Neural crest cell (in vitro differentiated cells): ENCODE measurements at places on chromosomes 7 and 10. TPM values are rescaled to one million over a fixed set of nuclear protein-coding genes. Genes with fewer than 3 reads are reported as not detected.
A peak's percentile ranks its signal among the peaks of the same experiment; 100 is the strongest.

- H3K27ac ChIP-seq: no peak overlapping the region
- DNase-seq: no peak
- H3K27me3 ChIP-seq: no peaks in the 10 kb centered on the region
- no peaks in the 10 kb centered on the region for H3K36me3 ChIP-seq
- H3K4me1 ChIP-seq: peaks cover 31% of the 10 kb centered on the region
Measured at GRCh38 chr7:69744026-69744425, 145.8 kb downstream of the AUTS2 start.

- H3K4me1 ChIP-seq: peaks cover 4% of the 10 kb centered on the region
- peaks cover 14% of the 10 kb centered on the region for H3K27me3 ChIP-seq
- H3K27ac ChIP-seq: no peak overlapping the region
- DNase-seq: no peak
- no peaks in the 10 kb centered on the region for H3K36me3 ChIP-seq
- H3K4me3 ChIP-seq: no peak overlapping the region
Measured at GRCh38 chr7:103811997-103812396, 177.5 kb downstream of the RELN start.

- no peak overlapping the region for H3K4me3 ChIP-seq
- peak overlapping the region; percentile 52 for H3K27ac ChIP-seq
- H3K36me3 ChIP-seq: no peaks in the 10 kb centered on the region
- DNase-seq: no peak
- H3K27me3 ChIP-seq: peaks cover 22% of the 10 kb centered on the region
Measured at GRCh38 chr7:26534649-26535482, 243.2 kb downstream of the SNX10 start.

DNA sequence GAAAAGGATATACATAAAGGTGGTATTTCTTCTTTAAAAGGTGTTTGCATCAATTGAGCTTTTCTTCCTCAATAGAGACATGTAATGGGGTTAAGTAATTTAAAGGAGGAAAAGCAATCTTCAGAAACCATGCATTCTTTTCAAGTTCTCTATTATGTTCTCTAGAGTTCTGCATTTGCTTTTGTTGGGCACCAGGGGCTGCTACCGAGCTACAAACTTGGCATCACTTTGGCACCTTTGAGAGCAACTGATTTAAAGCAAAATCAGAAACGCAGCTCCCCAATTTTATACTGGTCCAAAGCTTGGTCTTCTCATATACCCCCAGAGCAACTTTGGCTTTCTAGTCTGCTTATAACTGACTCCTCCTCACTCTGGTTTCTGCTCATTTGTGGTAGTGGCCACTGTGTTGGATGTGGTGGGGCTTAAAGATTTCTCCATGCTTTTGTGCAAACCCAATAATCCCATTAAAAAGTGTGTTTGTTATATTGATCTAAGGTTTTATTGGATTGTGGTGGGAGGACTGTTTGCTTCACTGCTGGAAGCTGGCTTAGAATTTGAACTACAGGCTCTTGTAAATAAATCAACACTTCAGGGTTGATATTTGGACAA is 712.1 kb downstream of the PHTF2 start:
- H3K4me3 ChIP-seq: no peak overlapping the region
- DNase-seq: peak; percentile 45
- no peaks in the 10 kb centered on the region for H3K36me3 ChIP-seq
- H3K27ac ChIP-seq: no peak overlapping the region

DNA sequence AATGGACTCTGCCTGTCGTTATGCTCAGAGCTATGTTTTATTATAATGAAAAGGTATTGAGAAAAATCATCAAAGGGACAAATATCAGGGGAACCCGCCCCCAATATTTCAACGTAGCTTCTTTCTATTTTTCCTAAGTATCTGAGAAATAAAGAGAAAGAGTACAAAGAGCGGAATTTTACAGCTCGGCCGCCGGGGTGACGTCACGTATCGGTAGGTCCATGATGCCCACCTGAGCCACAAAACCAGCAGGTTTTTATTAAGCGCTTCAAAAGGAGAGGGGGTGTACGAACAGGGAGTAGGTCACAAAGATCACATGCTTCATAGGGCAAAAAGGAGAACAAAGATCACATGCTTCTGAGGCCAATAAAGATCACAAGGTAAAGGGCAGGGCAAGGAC is 281.6 kb upstream of the POM121L12 start:
- H3K36me3 ChIP-seq: no peaks in the 10 kb centered on the region
- DNase-seq: no peak
- H3K4me1 ChIP-seq: no peaks in the 10 kb centered on the region
- H3K27me3 ChIP-seq: no peaks in the 10 kb centered on the region

GRCh38 chr7:27080844-27081436 is 14.9 kb downstream of the HOXA1 start:
- no peak overlapping the region for H3K27ac ChIP-seq
- no peak for DNase-seq
- H3K36me3 ChIP-seq: no peaks in the 10 kb centered on the region
- H3K27me3 ChIP-seq: peaks cover 2% of the 10 kb centered on the region
- H3K4me3 ChIP-seq: no peak overlapping the region

- H3K27me3 ChIP-seq: peaks cover 35% of the 10 kb centered on the region
- no peak overlapping the region for H3K27ac ChIP-seq
- H3K36me3 ChIP-seq: peaks cover 5% of the 10 kb centered on the region
- H3K4me3 ChIP-seq: no peak overlapping the region
- no peak for DNase-seq
Measured at GRCh38 chr7:158381956-158382355, 205.7 kb downstream of the PTPRN2 start.

DNA sequence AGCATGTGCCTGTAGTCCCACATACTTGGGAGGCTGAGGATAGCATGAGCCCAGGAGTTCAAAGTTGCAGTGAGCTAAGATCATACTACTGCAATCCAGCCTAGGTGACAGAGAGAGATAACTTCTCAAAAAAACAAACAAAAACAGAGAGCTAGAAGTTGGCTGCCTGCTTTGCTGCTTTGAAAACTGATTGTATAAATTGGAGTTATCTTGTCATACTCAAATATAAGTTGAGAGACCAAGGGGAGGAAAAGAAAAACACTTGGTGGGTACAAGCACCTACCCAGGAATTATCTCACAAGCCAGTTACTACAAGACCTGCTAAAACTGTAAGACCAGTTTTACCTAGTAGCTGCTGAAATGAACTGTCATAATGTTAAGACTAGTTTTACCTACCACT is 112.5 kb upstream of the SKAP2 start:
- no peak for DNase-seq
- no peaks in the 10 kb centered on the region for H3K4me1 ChIP-seq
- H3K27me3 ChIP-seq: no peaks in the 10 kb centered on the region
- H3K27ac ChIP-seq: no peak overlapping the region
- H3K36me3 ChIP-seq: peaks cover 1% of the 10 kb centered on the region

GRCh38 chr10:22834471-22834870 is 93.4 kb upstream of the ARMC3 start:
- H3K4me3 ChIP-seq: no peak overlapping the region
- peaks cover 21% of the 10 kb centered on the region for H3K4me1 ChIP-seq
- H3K27me3 ChIP-seq: no peaks in the 10 kb centered on the region
- H3K36me3 ChIP-seq: no peaks in the 10 kb centered on the region
- DNase-seq: no peak
- no peak overlapping the region for H3K27ac ChIP-seq

DNA sequence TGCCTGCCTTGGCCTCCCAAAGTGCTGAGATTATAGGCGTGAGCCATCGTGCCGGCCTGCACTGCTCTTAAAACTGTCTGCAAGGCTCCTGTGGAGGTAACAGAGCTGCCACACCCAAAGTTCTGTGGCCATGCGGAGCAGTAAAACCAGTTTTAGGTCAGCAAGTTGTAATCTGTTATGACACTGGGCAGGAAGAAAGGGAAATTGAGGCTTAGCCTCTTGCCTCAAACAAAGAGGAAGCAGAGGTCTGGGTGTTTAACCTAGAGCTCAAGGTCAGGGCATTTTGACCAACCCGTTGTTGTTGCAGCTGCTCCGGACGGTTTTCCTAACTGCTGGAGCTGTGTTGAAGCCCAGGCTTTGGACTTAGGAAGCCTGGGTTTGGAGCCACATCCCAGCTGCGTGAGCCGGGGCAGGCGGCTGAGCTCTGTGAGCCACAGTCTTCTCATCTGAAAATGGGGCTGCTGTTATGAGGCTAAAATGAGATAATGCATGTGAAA is 7.4 kb upstream of the RRP12 start:
- no peak for DNase-seq
- H3K4me3 ChIP-seq: no peak overlapping the region
- no peaks in the 10 kb centered on the region for H3K27me3 ChIP-seq
- no peak overlapping the region for H3K27ac ChIP-seq
- no peaks in the 10 kb centered on the region for H3K36me3 ChIP-seq
- H3K4me1 ChIP-seq: peaks cover 10% of the 10 kb centered on the region

DNA sequence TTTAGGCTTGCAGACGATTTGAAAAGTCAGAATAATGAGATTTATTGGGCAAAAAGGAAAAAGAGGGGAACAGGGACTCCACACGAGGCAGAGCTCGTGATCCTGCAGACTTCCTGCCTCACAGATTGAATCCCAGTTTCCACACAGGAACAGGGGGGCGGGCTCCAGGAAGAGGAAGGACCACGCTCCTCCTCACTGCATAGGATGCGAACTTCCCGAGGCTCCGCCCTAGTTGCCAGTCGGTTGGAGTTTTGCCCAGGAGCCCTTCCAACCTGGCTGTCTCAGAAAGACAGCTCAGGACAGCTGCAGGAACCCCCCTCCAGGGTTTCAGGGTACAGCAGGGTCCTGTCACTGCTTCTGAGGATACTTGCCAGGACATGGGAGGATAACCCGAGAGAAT is 488.3 kb upstream of the ADARB2 start:
- H3K4me1 ChIP-seq: no peaks in the 10 kb centered on the region
- no peak overlapping the region for H3K27ac ChIP-seq
- no peak overlapping the region for H3K4me3 ChIP-seq

DNA sequence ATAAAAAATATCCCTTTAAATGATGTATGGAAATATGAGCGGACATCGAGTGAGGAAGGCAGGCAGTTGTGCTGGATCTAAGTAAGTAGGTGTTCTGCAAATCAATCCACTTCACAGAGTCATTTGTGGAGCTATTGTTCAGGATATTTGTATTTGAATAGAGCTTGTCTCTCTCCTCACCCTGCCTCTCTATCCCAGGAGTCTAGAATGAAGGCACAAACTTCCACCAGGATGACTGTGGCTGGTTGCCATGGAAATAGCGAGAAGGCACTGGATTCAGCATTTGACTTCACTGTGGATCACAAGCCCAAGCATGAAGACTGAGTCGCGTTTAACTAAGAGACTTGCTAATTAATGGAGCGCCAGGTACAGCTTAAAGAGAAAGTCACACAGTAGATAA is 53.2 kb downstream of the NPY start:
- peak; percentile 14 for DNase-seq
- H3K4me1 ChIP-seq: peaks cover 23% of the 10 kb centered on the region
- H3K27ac ChIP-seq: no peak overlapping the region
- peak overlapping the region; percentile 69 for H3K4me3 ChIP-seq
- no peaks in the 10 kb centered on the region for H3K36me3 ChIP-seq

- DNase-seq: no peak
- peaks cover 20% of the 10 kb centered on the region for H3K4me1 ChIP-seq
- H3K4me3 ChIP-seq: peak overlapping the region; percentile 23
- peaks cover 49% of the 10 kb centered on the region for H3K27me3 ChIP-seq
- H3K27ac ChIP-seq: no peak overlapping the region
Measured at GRCh38 chr10:97190450-97190849, 4.7 kb upstream of the SLIT1 start.

DNA sequence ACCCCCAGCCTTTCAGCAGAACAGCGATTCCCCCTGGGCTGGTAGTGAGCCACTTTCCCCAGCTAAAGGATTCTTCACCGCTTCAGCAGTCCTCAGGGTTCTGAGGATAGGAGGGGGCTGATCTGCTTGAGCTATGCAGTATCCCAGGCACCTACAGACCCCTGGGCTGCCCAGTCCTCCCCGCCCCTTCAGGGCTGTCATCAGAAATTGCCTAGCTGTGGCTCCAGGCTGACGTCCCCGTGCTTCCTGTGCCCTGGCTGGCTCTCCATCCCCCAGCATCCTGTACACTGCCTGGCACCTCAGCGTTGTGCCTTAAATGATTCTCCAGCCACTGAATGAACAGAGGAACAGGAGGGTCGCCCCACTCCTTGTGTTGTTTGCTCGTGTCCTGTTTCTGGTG is 38.4 kb upstream of the CDH23 start:
- no peaks in the 10 kb centered on the region for H3K27me3 ChIP-seq
- DNase-seq: no peak
- no peak overlapping the region for H3K4me3 ChIP-seq
- H3K36me3 ChIP-seq: no peaks in the 10 kb centered on the region
- H3K4me1 ChIP-seq: no peaks in the 10 kb centered on the region

- H3K27ac ChIP-seq: no peak overlapping the region
- no peak for DNase-seq
- no peaks in the 10 kb centered on the region for H3K36me3 ChIP-seq
Measured at GRCh38 chr7:33816106-33816505, 89.2 kb upstream of the BMPER start.

DNA sequence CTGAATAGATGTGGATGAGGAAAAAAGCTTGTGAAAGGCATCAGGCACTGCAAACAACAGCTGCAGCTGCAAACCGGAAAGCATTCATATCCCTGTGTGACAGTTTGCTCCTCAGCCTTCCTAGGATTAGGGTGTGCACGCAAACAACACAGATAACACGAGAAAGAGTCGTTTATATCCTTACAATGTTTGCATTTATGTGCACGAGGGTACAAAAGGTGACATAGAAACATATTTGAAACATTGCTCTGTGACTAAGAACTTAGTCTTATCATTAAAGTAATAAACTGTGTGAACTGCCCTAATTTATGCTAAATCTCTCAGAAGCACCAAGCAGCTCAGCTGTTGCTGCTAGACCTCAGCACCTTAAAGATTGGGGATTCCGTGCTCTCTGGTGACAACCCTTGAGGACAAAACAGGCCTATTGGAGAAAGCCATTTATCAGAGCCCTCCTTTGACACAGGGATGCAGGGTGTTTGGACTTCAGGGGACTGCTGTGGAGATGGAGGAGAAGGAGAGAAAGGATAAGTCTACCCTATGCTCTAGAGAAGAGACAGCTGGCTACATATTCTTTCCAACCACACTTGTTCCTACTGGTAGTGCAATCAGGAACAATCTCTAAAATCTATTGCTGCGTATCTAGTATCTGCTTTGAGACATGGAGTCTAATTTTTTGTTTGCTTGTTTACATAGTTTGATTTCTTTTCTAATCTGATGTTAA is 176.2 kb downstream of the GNAT3 start:
- H3K27ac ChIP-seq: peak overlapping the region; percentile 53
- peak overlapping the region; percentile 28 for H3K4me3 ChIP-seq
- no peak for DNase-seq
- H3K27me3 ChIP-seq: no peaks in the 10 kb centered on the region
- peaks cover 22% of the 10 kb centered on the region for H3K4me1 ChIP-seq

GRCh38 chr7:97167176-97167575 is 49.7 kb downstream of the SDHAF3 start:
- peaks cover 36% of the 10 kb centered on the region for H3K36me3 ChIP-seq
- H3K4me3 ChIP-seq: no peak overlapping the region
- no peak for DNase-seq
- no peaks in the 10 kb centered on the region for H3K27me3 ChIP-seq
- no peak overlapping the region for H3K27ac ChIP-seq
- H3K4me1 ChIP-seq: no peaks in the 10 kb centered on the region

- peaks cover 14% of the 10 kb centered on the region for H3K4me1 ChIP-seq
- DNase-seq: no peak
- H3K27me3 ChIP-seq: no peaks in the 10 kb centered on the region
- no peak overlapping the region for H3K4me3 ChIP-seq
- no peaks in the 10 kb centered on the region for H3K36me3 ChIP-seq
Measured at GRCh38 chr7:40833888-40834234, 699.1 kb downstream of the SUGCT start.

GIMAP6 gene
- not detected in 2 replicates for total RNA-seq

AFAP1L2 gene
- total RNA-seq: 72.1 and 73.6 TPM in 2 replicates

METTL27 gene
- total RNA-seq: 1.7 and 2.3 TPM in 2 replicates

CFAP70 gene
- 0.65 and 0.84 TPM in 2 replicates for total RNA-seq

CHN2 gene
- 15.4 and 15.9 TPM in 2 replicates for total RNA-seq

RUFY2 gene
- total RNA-seq: 22.4 and 26.6 TPM in 2 replicates

ANKRD30A gene
- not detected in 2 replicates for total RNA-seq

SCART1 gene
- total RNA-seq: 1.4 and 1.6 TPM in 2 replicates

THNSL1 gene
- 6.3 and 6.5 TPM in 2 replicates for total RNA-seq

C10orf105 gene
- 0.12 and 0.20 TPM in 2 replicates for total RNA-seq

GFRA1 gene
- total RNA-seq: 72.4 and 72.8 TPM in 2 replicates

NUP205 gene
- 147 and 148 TPM in 2 replicates for total RNA-seq

SKIDA1 gene
- total RNA-seq: 52.1 and 53.0 TPM in 2 replicates
